Airway epithelial cell (primary cell): ENCODE measurements at places on chromosomes 11 and 22. TPM values are rescaled to one million over a fixed set of nuclear protein-coding genes. Genes with fewer than 3 reads are reported as not detected.

TNNI2 gene
- total RNA-seq, result 0.63 and 4.1 TPM in 2 replicates

MAPK8IP2 gene
- total RNA-seq, result 0.35 and 0.65 TPM in 2 replicates

SREBF2 gene
- 84.0 and 103 TPM in 2 replicates for total RNA-seq

THY1 gene
- total RNA-seq, result 9.2 and 11.4 TPM in 2 replicates

FOLR1 gene
- 0.63 TPM in 1 of 2 replicates, not detected in the other for total RNA-seq

KCTD14 gene
- total RNA-seq, result 6.0 and 7.1 TPM in 2 replicates

CDC45 gene
- total RNA-seq, result 20.4 and 28.6 TPM in 2 replicates

DDX17 gene
- 122 and 230 TPM in 2 replicates for total RNA-seq

MRPL11 gene
- total RNA-seq, result 64.4 and 64.7 TPM in 2 replicates

HOATZ gene
- total RNA-seq, result not detected in 2 replicates

OTUB1 gene
- 108 and 161 TPM in 2 replicates for total RNA-seq

SLC25A17 gene
- 12.4 and 20.1 TPM in 2 replicates for total RNA-seq

OR51I1 gene
- total RNA-seq, result not detected in 2 replicates

CRYBA4 gene
- total RNA-seq, result not detected in 2 replicates

CBLIF gene
- total RNA-seq, result not detected in 2 replicates

RBFOX2 gene
- 58.8 and 85.0 TPM in 2 replicates for total RNA-seq
